ENCODE measurements at places on chromosomes 1 and 21. TPM values are rescaled to one million over a fixed set of nuclear protein-coding genes. Genes with fewer than 3 reads are reported as not detected.
A peak's percentile ranks its signal among the peaks of the same experiment; 100 is the strongest.

The WDR77 gene
- total RNA-seq = 27.5 TPM

DNA sequence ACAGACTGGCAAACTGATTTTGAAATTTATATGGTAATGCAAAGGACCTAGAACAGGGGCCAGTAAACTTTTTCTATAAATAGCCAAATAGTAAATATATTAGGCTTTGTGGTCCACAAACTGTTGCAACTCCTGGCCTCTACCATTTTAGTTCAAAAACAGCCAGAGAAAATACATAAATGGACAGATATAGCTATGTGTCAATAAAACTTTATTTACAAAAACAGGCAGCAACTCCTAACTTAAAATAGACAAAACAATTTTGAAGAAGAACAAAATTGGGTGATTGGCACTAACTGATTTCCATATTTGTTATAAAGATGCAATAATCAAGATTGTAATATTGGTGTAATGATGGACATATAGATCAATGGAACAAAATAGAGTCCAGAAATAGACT, 6.7 kb upstream of the TRAF5 start:
- no peak overlapping the region for H3K4me3 ChIP-seq
- H3K27ac ChIP-seq = no peak overlapping the region
- no peaks in the 10 kb centered on the region for H3K27me3 ChIP-seq
- no peak for ATAC-seq
- H3K4me1 ChIP-seq = no peaks in the 10 kb centered on the region
- no peaks in the 10 kb centered on the region for H3K36me3 ChIP-seq

The DUSP10 gene
- total RNA-seq = 12.0 TPM

- no peaks in the 10 kb centered on the region for H3K27me3 ChIP-seq
- H3K4me1 ChIP-seq = no peaks in the 10 kb centered on the region
- no peak for ATAC-seq
- no peak overlapping the region for H3K4me3 ChIP-seq
Measured at GRCh38 chr1:245671966-245672767, 517.4 kb downstream of the KIF26B start.

The LCE1F gene
- total RNA-seq = not detected

GRCh38 chr21:16113052-16113715, 383.4 kb downstream of the USP25 start:
- H3K27me3 ChIP-seq = no peaks in the 10 kb centered on the region
- no peak overlapping the region for H3K4me3 ChIP-seq
- peak; percentile 55 for ATAC-seq
- H3K4me1 ChIP-seq = no peaks in the 10 kb centered on the region

- H3K36me3 ChIP-seq = no peaks in the 10 kb centered on the region
- no peaks in the 10 kb centered on the region for H3K27me3 ChIP-seq
- no peaks in the 10 kb centered on the region for H3K4me1 ChIP-seq
- H3K4me3 ChIP-seq = no peak overlapping the region
- H3K27ac ChIP-seq = no peak overlapping the region
- ATAC-seq = no peak
Measured at GRCh38 chr1:119226913-119227312, 86.5 kb upstream of the WARS2 start.

DNA sequence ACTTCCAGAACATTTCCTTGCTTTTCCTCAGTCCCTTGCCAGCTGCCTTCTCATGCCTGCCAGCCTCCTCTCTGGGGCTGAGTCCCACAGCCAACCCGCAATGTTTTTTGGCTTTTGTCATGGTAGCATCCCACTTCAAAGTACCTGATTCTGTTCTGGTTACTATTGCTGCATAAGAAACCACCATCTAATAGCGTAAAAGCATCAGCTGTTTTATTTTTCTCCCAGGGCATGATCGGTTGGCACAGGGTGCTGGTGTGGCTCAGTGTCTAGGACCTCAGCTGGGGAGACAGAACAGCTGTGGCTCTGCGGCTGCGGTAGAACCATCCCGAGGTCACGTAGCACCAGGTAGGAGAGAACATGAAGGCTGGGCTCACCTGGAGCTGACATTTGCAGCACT, 8.9 kb upstream of the PRMT2 start:
- no peak overlapping the region for H3K27ac ChIP-seq
- H3K4me3 ChIP-seq = no peak overlapping the region
- no peaks in the 10 kb centered on the region for H3K36me3 ChIP-seq
- no peaks in the 10 kb centered on the region for H3K4me1 ChIP-seq

- no peak overlapping the region for H3K27ac ChIP-seq
- no peak for ATAC-seq
- no peaks in the 10 kb centered on the region for H3K36me3 ChIP-seq
- peaks cover 19% of the 10 kb centered on the region for H3K27me3 ChIP-seq
Measured at GRCh38 chr1:182688436-182689205, 4.2 kb upstream of the RGS8 start.

- no peak overlapping the region for H3K27ac ChIP-seq
- no peaks in the 10 kb centered on the region for H3K36me3 ChIP-seq
- H3K4me3 ChIP-seq = no peak overlapping the region
- no peak for ATAC-seq
Measured at GRCh38 chr1:22330092-22330759, 121.4 kb upstream of the ZBTB40 start.

The CAMK1G gene
- total RNA-seq = 1.2 TPM

The IL19 gene
- not detected for total RNA-seq

The IQGAP3 gene
- total RNA-seq = 0.27 TPM

The CD48 gene
- total RNA-seq = 4.5 TPM
